KG1 (cell line): ENCODE measurements at places on chromosomes 1 and 21.

DNA sequence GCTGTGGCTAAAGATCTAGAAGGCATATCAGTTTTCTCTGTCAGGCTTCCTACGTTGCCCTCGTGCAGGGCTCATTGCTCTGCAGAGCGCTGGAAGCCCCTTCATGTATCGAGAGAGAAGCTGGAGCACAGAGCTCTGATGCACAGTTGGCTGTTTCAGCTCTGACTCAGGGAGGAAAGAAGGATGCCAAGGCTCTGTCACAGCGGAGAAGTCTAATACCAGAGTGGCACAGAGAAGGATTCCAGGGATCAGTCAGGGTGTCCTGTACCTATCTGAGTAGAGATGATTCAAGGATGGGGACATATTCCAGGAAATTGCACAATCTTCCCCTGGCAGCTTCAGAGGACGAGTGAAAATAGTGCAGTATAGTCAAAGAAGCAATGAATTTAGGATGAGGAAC, 179.2 kb upstream of the FMN2 start:
- no peak for DNase-seq

GRCh38 chr1:237197470-237198425, 155.8 kb downstream of the RYR2 start:
- DNase-seq = no peak

DNA sequence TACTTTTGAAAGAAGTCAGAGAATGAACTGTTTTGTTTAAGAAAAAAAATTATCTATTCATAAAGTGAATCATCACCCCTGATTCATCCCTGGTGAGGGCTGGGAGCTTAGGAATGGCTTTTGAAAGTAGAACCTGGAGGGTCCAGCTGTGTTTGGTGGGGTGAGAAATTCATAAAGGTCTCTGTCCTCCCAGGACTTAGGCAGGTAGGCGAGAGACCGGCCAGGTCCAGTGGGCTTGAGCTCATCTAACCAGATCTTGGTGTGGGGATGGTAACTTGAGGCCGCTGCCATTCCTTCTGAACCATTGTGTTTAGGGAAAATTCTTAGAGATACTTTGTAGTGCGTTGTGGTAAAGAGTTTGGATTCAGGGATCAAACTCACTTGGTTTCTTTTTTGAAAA, 156.8 kb upstream of the TNR start:
- DNase-seq = no peak

DNA sequence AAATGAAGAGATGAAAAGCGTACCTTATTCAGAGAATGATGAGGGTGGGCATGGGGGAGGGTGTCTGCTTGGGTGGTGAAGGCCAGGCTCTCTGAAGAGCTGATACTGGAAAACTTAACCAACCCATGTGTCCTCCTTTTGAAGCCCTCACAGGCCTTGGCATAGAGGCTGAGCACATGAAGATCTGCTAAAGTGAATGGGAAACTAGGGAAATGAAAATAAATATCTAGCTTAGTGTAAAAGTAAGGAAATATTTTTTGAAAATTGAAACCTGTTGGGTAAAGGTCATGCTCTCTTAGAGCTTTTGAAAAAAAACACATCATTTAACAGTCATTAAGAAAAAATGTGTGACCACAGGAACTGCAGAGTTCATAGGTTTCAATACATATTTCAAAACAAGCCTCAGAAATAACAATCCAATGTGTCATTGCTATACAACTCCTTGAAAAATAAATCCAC, 40.5 kb upstream of the RALGPS2 start:
- DNase-seq = no peak

DNA sequence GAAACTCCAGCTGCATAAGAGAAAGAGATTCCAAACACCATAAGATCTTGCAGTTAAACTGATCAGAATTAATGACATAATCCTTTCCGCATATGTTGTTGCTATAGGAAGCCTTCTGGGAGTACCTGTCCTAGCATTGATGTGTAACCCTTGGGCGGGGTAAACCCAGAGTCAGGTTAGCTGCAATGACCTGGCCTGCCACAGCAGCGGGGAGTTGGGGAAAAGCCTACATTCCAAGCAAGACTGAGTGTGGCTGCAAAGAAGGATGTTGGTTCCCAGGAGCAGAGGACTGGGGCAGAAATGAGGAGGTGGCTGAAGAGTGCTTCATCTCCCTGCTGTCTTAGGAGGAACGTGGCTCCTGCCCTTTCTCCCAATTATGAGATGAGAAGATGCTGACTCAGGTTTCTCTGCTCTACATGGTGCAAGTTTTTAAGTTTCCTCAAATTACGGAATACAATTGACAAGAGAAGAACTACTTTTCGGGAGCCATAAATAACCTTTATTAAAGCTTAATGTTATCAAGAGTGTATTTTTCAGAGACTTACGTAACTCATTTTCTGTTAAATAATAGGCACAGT, 142.1 kb downstream of the RYR2 start:
- DNase-seq = no peak

DNA sequence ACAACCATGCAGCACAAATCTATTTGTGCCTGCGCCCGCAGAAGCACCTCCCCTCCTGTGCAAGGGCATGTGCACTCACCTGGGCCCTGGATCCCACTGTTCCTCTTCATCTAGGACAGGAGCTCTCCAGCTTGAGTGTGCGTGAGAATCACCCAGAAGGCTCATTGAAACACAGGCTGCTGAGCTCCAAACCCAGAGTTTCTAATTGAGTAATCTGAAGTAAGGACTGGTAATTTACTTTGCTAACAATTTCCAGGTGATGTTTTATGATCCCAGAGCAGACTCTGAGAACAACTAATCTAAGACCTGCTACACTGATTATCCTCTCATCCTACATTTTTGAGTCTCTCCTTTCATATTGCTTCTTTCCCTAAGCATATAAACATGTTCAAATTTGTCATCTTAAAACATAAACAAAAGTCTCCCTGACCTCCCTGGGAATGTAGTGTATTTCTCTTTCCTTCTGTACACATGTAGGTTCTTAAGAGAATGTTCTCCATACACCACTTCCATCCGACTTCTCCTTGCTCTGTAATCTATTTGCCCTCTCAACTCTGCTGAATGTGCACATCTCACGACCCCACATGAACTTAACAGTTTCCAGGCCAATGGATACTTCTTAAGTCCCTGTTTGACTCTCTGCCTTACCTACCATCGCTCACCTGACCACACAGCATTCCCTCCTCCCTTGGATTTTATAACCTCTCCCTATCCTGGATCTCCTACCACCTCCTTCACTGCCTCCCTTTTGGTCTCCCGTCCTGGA, 522.5 kb downstream of the SMYD3 start:
- no peak for DNase-seq

- DNase-seq = no peak
Observed at GRCh38 chr1:7526867-7527732, 244.0 kb upstream of the VAMP3 start.

GRCh38 chr1:102821707-102822106, 286.6 kb downstream of the COL11A1 start:
- no peak for DNase-seq
